ENCODE measurements at places on chromosomes 5 and 9.

DNA sequence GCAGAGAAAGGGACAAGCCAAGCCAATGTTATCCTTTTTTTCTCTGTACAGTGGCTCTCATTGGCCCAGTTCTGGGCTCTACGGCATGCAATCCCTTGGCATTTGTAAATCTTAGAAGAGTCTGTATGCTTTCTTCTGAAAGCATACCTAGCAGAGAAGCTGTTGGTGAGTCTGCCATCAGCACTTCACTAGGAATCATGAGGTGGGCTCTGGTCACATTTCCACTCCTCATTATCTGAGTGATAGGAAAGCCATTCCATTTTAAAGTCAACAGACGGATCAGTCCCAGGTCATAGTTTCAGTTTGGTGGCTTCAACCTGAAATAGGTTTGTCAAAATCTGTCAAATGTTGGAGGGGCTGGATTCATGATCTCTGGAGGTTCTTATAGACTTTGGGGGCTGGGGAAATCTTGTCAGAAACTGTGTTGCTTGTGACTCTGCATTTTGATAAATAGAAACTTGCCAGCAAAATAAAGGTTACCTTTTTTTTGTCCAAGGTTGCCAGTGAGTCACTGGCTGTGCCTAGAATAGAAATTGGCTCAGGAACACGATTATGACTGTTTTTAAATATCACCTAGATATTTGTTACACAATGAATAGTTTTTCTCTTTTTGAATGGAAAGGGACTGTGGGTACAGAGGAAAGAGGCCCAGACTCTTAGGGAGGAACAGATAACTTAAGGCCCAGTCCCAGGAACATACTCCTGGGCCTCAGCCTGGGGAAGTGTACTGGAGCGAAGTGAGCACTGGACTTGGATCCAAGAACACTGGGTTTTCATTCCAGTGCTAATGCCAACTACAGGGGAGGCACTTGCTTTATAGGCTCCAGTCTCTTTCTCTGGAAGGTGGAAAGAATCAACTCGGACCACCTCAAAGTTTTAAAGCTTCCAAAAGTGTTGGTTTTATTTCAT, 183.1 kb downstream of the NMUR2 start:
- no peak for DNase-seq

- no peak for DNase-seq
Observed at GRCh38 chr9:109258481-109259302, 62.2 kb downstream of the EPB41L4B start.

DNA sequence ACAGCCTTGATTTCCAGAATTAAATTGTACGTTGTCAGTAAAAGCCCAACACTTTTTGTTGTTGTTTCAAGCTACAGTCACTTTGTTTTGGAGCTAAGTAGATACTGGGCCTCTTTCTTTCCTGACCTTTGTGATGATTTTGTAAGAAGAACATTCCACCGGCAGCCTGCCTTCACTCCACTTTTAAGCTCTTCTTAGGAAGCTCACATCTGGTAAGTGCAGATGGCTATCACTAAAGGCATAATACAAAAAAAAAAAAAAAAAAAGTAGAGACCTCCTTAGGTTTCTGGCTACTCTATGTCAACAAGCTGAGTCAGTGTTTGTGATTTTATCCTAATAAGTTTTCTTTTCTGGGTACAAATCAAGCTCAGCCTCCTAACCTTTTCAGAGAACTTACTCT, 1922.1 kb upstream of the WWC1 start:
- DNase-seq, result no peak

DNA sequence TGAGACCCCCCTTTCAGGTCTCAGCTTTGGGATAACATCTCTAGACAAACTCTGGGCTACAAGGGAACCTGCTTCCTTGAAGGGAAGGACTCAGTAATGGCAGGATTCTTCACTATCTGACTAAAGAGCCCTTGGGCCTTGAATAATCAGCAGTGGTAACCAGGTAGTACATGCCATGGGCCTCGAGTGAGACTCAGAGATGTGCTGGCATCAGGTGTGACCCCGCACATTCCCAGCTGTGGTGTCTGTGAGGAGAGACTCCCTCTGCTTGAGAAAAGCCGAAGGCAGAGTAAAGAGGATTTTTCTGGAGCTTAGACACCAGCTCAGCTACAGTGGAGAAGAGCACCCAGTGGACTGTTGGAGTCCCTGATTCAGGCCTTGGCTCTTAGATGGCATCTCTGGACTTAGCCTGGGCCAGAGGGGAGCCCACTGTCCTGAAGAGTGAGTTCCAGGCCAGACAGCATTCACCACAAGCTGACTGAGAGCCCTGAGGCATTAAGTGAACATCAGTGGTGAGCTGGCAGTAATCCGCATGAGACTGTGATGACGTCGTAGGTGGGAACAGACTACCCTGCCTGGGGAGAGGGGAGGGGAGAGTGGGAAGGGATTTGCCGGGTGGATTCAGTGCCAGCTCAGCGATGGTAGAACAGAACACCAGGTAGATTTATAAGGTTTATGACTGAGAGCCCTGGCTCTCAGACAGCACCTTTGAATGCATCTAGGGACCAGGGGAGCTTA, 5.3 kb upstream of the ZNF782 start:
- DNase-seq, result no peak

GRCh38 chr5:53313145-53313544, 167.3 kb upstream of the FST start:
- DNase-seq, result no peak

GRCh38 chr9:749716-750115, 91.8 kb upstream of the DMRT1 start:
- DNase-seq, result peak; percentile 12

DNA sequence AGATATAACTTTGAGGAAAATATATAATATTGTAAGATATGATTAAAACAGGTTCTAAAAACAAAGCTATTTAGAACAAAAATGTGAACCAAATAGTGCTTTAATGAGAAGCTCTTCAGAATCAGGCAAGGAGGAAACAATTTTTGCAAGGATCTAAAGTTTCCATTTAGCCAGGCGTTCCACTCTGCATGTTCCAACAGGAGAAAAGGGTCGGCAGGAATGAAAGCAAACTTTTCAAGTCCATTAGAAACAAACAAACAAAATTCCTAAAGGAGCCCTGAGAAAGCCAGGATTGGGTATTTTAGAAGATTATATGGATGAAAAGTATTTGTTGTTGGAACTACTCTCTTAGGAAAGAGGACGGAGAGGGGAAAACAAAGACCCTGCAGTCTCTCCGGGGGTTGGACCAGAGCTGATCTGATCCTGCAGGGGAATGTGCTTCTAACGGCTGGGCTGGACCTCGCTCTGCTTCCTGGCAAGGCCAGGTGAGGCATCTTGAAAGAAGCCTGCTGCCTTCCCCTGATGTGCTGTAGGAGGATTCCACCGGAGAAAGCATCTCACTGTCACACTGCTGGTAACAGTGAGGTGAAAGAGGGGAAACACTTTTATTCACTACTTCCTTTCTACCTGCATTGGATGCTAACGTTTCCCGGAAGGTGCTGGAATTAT, 94.6 kb downstream of the PRRT1B start:
- no peak for DNase-seq

DNA sequence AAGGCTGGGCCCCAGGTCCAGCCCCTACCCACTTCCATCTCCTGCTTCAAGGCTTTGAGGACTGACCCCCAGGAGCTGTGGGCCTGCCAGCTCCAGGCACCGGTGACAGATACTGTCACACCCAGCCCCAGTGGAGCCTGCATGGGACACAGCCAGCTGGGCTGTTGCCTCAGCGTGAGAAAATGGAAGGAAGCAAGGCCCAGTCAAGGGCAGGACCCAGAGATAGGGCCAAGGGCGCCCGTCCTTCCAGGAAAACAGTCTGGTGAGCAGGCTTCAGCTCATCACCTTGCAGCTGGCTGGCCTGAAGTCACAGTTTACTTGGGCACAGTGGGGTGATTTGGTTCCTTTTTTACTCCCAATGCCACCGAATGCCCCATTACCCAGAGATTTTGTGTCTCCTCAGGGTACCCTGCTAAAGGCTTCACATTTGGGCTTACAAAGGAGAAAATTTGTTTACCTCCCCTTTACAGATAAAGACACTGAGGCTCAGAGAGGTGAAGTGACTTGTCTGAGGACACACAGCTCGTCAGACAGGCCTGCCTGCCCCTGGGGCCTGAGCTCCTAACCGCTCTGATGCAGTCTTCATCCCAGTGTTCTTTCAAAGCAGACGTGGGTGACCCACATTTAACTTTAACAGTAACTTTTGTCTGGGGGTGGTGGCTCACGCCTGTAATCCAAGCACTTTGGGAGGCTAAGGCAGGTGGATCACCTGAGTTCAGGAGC, 21.5 kb upstream of the WDR38 start:
- DNase-seq, result no peak

DNA sequence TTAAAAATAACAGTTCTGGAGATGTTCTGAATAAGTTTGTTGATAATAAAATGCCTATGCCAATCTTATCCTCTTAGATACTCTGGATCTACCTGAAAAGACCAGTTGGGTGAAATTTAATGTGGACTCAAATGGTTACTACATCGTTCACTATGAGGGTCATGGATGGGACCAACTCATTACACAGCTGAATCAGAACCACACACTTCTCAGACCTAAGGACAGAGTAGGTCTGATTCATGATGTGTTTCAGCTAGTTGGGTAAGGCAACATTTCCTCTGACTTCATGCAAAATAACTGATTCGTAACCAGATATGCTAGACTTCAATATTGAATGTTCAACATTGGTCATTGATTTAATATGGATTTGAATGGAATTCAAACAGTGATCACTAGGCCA, 27.0 kb downstream of the ERAP2 start:
- DNase-seq, result no peak

DNA sequence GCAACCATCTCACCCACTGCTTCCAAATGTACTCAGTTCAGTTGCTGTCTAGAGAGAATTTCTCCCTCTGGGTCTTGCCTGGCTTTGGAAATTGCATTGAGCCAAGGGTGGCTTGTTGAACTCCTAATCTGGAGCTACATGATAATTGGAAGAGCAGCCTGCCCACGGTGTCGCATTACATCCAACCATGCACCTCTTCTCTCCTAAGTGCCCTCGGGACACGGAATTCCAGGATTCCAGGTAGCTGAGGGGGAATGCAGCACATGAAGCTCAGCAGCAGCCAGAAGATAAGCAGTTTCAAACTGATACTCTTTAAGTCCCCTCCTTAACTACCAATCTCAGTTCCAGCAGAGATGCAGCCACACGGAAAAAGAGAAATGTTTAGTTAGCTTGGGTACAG, 509.4 kb upstream of the KLF4 start:
- no peak for DNase-seq

DNA sequence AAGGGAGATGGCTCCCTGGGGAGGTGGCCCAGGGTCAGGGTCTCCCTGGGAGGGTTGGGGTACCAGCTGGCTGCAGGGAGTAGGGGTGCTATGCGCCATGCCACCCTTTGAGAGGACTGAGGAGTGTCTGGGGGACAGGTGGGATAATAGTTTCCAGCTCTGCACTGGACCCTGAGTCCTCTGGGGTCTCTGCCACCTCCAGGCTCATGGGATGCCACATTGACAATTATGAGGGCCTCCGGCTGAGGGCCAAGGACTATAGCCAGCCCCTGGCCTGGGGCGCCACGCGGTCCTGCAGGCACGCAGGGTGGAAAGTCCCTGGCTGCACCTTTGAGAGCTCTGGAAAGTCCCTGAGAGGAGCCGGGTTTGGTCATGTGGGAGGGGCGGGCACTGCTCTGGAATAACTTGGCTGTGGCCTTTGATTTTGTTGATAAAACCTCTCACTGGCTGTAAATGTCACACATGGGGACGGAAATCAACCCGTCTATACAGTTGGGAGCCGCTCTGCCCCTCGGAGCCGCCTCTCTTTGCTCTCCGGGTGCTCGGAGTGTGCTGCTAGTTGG, 16.0 kb downstream of the TRAF2 start:
- no peak for DNase-seq

- no peak for DNase-seq
Observed at GRCh38 chr9:108311745-108312144, 544.0 kb downstream of the ACTL7B start.

- DNase-seq, result no peak
Observed at GRCh38 chr5:90368454-90369246, 40.9 kb downstream of the CETN3 start.

- DNase-seq, result peak; percentile 67
Observed at GRCh38 chr5:57495285-57496086, 12.9 kb upstream of the ACTBL2 start.

DNA sequence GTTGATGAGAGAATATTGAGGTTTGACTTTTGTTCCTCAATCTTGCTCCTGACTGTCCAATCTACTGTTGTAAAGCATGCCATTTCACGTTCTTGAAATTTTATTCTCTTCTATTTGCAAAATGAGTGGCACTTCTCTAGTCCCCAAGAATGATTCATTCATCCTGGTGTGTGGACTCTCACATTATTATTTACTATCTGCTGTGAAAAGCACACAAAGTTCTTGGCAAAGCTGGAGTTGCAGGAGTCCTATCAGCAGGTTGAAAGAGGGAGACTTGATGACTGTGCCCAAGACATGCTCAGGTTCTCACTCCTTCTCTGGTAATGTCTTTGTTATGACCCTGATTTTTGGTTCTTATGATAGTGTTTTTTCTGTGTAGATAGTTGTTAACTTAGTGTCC, 382.6 kb downstream of the DMRTA1 start:
- DNase-seq, result no peak

- no peak for DNase-seq
Observed at GRCh38 chr9:136984464-136985026, 1.8 kb downstream of the LCNL1 start.

GRCh38 chr5:156147944-156148285, 179.0 kb upstream of the SGCD start:
- no peak for DNase-seq

- no peak for DNase-seq
Observed at GRCh38 chr9:38071470-38072134, 2.6 kb upstream of the SHB start.

GRCh38 chr9:125691869-125692268, 15.1 kb downstream of the MAPKAP1 start:
- no peak for DNase-seq

DNA sequence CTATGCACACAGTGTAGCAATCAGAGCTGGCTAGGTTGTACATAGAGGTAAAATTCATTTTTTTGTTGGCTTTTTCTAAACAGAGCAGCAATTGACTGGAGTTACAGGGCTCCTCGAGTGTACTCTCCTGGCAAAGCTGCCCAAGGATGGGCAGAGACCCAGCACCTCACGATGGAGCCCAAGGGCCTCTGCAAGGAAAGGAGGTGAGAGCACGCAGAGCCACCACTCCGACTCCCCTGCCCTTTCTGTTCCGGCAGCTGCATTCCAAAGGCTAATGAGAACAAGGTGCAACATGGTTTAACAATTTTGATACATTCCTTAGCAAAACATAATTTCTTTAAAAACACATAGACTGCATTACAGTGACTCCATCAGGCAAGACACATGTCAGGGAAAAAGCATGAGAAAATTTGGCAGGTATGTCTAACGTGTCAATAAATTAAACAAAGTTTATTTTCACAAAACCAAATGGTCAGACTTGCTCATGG, 47.5 kb downstream of the SAXO1 start:
- no peak for DNase-seq

GRCh38 chr5:141846031-141846430, 32.2 kb downstream of the PCDH1 start:
- DNase-seq, result no peak

GRCh38 chr5:143796753-143797152, 15.2 kb upstream of the HMHB1 start:
- no peak for DNase-seq

Measured in KG1 (cell line).